ENCODE measurements at places on chromosomes 12 and 14.

DNA sequence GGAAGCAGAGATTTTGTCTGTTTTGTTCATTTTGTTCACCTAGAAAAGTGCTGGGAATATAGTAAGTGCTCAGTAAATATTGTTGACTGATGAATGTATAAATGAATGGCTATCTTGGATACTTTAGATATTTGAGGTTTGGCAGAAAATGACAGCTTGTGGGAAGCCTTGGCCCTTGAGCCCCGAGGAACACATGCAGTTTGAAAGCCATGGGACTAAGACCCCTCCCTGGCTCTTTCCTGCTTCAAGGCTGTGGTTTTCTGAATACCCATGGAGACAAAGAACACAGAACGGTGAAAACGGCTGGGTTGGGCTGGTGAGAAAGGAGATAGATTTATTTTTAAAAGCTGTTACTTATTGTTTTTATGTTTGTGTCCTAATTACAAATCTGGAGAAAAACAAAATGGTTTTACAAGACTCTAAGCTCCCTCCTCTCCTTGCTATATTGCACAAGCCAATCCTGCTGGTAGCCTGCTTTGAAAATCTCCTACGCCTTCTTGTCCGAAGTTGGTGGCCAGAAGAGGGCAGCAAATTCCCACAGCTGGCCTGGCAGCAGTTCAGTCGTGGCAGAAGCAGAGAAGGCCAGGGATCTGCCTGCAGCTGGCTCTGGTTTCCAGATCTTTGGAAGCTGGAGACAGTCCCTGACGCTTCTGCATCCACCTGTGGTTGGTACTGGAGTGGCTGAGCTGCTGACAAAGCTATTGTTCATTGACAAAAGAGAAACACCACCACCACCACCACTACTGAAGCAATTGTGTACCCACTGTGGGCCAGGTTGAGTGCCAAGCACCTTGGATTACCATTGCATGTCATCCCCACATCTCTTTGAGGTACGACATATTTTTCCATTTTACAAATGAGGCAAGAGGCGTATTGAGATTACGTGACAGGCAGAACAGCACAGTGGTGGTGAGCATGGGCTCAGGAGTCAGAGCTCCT lies 5.2 kb upstream of the KRT85 start:
- peak; percentile 72 for DNase-seq

DNA sequence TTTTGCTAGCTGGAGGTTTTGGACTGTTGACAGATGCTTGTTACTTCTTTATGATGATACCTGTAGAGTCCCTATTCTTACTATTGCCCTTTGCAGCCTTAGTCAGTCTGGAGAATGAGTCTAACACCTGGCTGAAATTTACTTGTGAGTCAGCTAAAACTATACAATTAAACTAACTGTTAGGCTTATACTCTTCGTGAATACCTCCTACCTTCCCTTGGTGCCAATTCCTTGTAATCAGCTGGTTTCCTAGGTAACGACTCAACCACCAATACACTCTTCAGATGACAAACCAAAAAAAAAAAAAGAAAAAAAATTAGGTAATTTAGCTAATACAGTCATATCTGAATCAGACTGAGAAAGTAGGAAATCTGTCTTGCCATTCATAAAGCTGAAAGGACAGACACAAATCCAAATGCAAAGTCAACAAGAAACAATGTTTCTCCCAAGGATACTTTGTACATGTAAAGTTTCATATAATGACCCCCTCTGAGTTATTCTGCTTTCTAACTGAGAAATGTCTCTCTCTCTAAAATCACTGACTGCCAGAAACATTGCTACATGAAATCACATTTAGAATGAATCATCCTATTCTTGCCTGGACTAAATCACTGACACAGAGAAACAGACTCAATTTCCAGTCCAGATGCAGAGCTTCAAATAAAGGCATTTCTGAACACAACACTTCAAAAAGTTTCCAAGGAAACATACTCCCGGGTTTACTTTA lies 56.5 kb upstream of the CDKL1 start:
- no peak for DNase-seq

GRCh38 chr14:21558703-21559170 lies 21.1 kb downstream of the OR10G3 start:
- no peak for DNase-seq

DNA sequence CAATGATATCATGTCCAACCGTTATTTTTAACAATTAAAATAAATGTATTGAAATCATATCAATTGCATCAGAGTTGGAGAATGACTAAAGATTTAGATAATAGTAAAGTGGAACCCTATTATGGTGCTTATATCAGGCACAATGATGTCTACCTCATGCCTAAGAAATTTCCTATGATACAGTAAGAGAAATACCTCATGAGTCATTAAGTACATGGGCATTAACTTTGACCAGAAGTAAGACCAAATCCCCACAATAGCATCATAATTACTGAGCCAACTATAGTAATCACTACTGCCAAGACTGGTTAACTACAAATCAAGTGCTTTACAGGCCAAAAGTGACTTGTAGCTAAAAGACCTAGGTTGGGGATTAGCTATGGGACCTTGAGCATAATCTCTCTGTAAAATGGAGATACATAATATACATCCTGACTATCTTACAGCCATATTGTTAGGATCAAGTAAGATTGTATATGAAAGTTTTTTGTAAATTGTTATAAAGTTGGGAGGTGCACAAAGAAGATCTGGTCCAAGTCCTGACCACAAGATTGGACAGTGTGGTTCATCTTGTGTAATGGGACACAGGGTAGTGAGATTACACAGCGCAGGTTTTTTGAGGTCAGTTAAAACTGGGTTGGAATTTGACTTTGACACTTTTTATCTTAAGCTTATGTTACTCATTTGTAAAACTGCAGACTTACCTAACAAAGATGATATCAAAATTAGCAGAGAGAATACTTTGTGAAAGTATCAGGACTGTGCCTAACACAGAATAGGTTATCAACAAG lies 60.5 kb downstream of the ERGIC2 start:
- DNase-seq = no peak

- DNase-seq = no peak
Measured at GRCh38 chr12:77932216-77932615, 101.5 kb downstream of the NAV3 start.

- DNase-seq = no peak
Measured at GRCh38 chr14:24377657-24378056, 9.7 kb downstream of the NFATC4 start.

DNA sequence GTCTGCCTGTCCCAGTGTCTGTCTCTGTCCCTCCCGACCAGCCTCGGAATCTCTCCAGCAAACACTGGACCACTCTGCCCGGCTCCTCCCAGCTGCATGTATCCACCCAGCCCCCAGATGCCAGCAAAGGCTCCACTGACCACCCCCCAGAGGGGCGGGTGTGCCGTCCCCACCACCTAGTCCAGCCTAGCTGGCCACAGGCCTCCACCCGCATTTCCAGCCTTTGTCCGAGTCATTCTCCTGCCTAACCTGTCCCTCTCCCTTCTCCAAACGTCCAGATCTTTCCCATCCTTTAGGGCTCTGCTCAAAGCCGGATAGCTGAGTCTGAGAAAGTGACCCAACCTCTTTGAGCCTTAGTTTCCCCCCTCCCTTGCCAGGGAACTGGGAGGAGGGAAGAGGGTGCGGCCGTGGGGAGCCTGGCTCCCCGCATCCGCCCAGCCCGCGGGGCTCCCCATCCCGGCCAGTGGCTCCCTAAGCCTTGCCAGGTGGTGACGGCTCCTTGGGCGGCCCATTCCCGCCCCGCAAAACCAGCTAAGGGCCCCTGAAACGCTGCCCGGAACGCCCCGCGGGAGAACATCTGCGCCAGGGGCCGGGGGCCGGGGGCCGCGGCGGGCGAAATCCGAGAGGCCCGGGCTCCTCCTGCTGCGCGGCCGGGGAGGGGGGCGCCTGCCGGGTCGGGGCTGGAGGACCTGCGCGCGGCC lies 34.6 kb upstream of the ANKRD9 start:
- no peak for DNase-seq

DNA sequence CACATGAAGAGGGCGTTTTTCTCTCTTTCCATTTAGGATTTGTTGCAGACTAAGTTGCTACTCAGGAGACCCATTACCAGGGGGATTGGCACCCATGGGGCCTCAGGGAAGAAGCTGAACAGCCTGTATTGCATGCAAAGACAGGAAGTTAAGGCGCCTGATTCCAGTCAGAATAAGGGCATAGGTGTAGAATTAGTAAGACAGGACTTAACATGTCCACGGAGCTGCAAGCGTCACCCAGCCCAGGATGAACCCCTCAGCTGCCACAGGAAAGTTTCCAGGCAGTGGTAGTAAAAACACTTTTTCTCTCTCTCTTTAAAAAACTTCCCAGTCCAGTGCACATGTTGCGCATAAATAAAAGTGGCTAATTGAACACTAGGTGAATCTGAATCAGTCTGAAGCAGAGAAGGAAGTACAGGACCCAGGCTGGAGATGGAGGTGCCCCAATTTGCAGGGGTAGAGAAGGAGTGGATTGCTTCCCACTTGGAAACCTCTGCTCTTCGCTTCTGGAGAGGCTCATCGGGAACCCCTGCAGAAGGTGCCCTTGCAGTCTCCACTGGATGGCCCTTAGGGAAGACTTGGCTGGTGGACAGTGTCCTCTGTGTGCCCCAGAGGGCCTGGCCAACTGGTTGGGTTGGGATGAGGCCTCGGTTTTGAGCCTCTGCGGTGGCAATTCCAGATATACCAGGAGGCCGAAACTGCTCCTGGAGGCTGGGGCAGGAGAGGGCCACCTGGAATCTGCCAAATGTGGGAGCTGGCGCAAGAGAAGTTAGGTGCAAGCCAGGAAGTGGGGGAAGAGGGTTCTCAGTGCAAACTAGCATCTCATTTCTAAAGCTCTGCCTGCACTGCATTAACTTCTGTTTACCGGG lies 10.7 kb upstream of the TBX3 start:
- no peak for DNase-seq

DNA sequence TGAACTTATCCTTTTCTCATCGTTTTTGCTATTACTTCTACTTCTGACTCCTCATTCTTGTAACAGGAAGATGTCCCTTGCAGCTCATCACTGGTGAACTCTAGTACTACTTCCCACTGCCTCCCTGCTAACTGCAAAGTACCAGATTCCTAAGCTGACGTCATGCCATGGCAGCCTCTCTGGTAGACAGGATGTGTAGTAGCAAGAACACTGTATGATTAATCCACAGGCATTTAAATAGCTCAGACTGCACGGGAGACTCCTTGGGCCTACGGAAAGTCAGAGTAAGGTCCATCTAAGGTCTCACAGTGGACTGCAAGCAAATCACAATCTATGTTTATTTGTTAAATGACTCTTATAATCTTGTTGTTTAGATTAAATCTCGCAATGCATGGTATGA lies 43.5 kb downstream of the DNAI7 start:
- DNase-seq = no peak

DNA sequence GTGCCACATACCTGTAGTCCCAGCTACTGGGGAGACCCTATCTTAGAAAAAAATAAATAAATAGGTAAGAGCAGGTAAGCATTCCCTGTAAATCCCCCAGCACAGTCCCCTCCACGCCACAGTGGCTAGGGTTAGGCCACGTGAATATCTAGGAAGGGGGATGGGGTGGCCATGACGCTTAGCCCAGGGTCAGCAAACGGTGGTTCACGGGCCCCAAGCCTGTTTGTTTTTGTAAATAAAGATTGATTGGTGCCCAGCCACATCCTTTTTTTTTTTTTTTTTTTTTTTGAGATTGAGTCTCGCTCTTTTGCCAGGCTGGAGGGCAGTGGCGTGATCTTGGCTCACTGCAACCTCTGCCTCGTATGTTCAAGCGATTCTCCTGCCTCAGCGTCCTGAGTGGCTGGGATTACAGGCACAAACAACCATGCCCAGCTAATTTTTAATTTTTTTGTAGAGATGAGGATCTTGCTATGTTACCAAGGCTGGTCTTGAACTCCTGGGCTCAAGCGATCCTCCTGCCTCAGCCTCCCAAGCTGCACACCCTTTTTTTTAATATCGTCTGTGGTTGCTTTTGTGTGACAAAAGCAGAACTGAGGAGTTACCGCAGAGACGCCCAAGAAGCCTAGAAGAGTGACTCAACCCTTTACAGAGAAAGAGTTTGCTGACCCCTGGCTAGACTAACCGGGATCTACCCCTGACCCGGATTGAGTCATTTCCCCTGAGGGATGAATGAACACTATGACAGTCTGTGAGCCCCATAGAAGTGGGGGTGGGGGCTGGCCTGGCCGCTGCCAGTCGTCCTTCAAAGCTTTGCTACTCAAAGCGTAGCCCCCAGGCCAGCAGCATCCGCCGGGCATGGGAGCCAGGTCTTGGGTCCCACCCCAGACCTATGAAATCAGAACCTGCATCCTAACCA lies 113.7 kb upstream of the NCOR2 start:
- no peak for DNase-seq

GRCh38 chr12:45670346-45671065 lies 59.0 kb upstream of the ARID2 start:
- no peak for DNase-seq

DNA sequence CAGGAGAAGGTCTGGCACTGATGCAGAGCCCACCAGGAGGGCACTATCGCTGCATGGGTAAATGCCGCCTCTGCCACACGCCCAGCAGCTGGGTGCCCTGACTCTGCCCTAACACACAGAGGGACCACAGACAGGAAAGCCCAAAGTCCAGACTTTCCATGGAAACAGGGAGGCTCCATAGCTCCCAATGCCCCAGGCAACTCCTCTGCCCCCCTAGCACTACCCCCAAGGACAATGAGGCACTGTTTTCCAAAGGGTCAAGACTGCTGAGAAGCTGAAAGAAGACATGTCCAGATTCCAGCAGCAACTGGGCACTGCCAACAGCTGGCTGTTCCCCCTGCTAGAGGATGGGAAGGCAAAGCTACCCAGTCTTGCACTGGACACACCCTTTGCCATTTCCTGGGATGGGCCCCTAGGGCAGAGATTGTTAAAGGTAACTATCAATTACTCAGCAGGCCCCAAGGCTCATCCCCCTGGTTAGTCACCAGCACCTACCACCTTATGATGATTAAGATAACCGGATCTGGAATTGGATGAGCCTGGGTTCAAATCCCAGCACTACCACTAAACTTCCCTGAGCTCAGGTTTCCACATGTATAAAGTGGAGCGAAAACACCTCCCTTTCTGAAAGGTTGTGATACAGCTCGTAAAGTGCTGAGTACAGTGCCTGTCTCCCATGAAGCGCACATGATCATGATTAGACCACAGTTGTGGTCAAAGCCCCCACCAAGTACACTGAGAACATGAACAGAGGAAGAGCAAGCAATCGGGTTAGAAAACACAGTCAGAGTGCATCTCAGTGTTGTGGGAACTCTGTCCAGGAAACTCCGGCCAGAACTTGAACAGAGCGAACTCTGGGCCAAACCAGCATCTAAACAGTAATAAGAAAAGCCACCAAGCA lies 3.3 kb downstream of the PXN start:
- no peak for DNase-seq

DNA sequence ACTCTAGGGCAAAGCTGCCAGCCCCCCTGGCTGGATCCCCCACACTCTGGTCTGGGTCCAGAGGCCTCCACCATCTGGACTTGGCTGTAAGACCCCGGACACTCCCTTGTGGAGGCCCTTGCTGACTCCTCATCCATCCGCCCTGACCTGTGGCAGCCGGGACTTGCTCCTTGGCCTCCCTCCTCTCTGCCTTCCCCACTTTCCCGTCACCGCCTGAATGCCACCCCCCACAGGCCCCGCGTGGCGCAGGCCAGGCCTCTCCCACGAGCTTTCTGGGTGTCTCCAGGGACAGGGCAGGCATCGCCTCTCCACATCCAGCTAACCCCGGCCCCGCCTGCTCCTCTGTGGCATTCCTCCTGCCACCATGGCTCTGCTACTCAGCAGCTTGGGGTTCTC lies 14.1 kb downstream of the JAG2 start:
- no peak for DNase-seq

Data from liver (tissue), 10 donors.